ENCODE measurements at places on chromosomes 11 and 22. TPM values are rescaled to one million over a fixed set of nuclear protein-coding genes. Genes with fewer than 3 reads are reported as not detected.

- DNase-seq = no peak
These were observed 709 bp upstream of the ST3GAL4 start for GRCh38 chr11:126354631-126355323.

- no peak for DNase-seq
These were observed 3.6 kb upstream of the KRTAP5-4 start for GRCh38 chr11:1625541-1625940.

GRCh38 chr11:23991165-23991539, 505.7 kb upstream of the LUZP2 start:
- DNase-seq = peak; percentile 90

GRCh38 chr22:17213976-17214375, 5.3 kb downstream of the ADA2 start:
- peak; percentile 3 for DNase-seq

- DNase-seq = peak; percentile 24
These were observed 2.0 kb upstream of the CDK2AP2 start for GRCh38 chr11:67510023-67510345.

DNA sequence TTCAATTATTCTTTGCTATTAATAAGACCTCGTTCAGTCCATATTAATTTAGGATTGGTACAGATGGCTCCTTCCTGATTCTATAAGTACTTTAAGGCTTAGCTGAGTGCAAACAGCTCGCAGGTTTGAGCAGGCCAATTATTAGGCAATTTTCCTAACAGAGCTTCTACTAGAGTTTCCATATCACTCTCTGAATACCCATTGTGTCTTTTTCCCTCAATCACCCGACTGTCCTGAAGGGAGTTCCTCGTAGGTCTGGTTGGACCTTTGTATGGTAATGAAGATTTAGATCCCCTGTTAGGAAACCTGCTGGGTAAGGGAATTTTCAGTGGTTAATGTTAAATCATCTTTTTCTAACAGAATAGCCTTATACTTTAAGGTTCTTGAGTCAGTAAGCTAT, 61.1 kb downstream of the ARHGAP42 start:
- no peak for DNase-seq

- no peak for DNase-seq
These were observed 16.0 kb upstream of the FEZ1 start for GRCh38 chr11:125512106-125512505.

DNA sequence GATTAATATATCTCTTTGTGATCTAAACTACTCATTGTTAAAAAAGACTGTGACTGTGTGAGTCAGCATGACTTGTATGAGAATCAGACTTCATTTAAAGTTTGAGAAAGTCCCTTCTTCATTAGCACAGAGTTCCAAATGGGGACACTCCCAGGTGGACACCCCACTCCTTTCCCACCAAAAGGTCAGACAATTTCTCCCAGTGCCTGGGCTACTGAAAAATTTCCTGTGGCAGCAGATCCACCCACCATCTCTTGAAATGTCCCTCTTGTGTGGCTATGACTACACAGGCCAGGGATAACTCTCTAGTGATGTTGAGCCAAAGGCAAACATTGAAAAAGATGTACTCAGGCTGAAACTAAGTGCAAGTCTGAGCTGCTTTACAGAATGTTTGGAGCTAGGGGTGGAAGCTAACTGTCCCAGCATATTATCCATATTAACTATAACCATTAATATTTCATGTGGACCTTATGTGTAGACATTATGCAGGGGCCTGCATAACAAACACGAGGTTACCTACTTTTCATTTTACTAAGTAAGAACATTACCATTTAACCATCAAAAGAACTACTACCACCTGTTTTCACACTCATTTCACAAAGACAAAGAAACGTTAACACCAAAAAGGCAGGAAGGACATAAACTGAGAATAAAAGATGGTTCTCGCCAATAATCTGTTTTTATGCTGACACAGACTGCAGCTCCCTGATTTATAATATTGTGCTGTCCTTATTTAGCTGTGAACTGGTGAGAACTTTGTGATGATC, 44.8 kb downstream of the MMP20 start:
- peak; percentile 35 for DNase-seq

DNA sequence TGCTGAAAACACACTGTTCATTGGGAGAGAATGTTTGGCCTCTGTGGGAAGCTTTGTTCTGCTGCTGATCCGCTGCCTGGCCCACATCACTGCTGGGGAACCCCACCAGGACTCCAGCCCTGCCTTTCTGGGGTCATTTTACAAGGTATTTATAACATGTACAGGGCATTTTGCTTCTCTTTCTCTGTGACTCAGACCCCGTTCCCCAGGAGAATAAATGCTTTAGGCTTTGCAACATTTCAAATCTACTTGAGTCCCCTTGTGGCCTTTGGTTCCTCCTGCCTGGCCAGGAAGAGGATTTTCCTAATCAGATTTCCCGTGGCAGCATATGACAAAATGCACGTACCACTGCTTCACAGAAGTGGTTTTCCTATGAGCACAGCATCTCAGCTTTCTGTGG, 43.0 kb downstream of the BTG4 start:
- peak; percentile 45 for DNase-seq

- DNase-seq = peak; percentile 57
These were observed 1.4 kb downstream of the PATZ1 start for GRCh38 chr22:31344578-31345330.

DNA sequence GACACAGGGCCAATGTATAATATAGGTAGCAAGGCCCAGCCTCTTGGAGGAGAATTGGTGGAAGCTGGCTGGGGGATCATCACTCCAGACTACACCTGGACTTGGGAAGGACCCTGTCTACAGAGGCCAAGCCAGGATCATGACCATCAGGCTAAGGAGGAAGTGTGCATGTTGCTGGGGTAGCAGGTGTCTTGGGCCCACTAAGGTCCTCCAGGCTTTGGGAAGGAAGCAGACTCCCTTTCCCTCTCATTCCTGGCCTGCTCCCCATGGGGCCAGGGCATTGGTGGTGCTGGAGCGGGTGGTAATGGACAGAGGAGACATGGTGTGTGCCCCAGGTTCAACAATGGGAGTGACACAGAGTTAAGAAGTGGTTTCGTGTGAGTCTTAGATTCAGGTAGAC, 16.0 kb upstream of the TUB start:
- DNase-seq = no peak

DNA sequence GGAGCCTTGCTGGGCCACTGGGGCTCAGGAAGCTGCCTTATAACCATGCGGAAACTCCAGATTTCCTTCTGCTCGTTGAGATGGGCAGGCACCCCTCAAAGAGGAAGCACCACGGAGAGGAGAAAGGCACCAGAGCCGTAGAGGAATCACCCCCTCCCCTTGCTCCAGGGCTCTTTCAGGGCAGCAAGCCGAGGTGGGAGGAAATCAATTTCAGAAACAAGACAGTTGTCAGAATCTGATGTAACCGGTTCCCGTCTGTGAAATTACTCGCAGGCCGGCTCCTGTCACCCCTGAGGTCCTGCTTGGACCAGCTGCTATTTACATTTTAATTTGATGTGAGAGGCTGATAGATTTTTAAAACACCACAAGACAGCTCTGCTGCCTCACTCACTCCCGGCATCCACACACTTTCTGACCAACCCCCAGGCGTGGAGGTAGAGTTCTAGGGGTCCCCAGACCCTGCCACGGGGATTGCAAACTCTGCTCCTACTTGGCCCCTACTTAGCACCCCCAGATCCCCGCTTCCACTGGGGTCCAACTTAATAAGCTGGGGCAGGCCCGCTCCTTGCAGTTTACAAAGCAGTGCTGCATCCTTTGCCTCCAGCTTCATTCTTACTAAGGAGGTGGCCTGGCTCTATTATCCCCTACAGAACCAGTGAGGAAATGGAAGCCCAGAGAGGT, 162.5 kb downstream of the CEP164 start:
- no peak for DNase-seq

- DNase-seq = no peak
These were observed 549.4 kb upstream of the API5 start for GRCh38 chr11:42762348-42762747.

Gene KCNQ1
- not detected for total RNA-seq

- DNase-seq = no peak
These were observed 46.7 kb downstream of the PACS1 start for GRCh38 chr11:66116576-66117361.

Gene MMP1
- total RNA-seq = 245 TPM

DNA sequence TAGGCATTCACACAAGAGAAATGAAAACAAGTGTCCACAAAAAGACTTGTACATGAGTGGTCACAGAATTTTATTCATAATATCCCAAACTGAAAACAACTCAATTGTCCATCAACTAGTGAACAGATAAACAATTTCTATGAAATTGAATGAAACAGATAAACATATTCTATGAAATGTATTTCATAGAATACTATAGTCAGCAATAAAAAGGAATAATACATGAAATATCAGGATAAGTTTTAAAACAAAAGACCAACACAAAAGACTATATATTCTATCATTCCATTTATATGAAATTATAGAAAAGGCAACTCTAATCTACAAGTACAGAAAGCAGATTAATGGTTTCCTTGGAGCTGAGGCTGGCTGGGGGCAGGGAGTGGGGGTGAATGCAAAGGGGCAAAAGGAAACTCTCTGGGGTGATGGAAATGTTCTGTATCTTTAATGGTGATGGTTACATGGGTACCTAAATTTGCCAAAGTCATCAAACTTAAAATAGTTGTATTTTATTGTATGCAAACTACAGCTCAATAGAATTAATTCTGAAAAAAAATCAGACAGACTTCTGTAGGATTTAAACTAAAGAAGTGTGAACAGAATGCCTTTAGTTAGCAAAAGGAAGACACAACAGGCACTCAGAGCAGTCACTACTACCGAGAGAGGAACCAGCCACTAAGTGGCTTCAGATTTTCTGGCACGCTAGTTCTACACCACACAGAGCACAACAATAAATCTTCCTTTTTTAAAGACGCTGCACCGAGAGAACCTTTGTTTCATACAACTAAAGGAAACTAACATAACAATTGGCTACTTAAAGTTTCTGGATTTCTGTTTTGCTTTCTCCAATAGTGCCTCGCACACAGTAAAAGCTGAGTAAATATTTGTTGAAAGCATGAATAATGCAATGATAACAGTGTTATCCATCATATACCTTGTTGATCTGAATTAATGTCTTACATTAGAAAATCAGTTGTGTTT, 15.4 kb downstream of the CCDC34 start:
- no peak for DNase-seq

DNA sequence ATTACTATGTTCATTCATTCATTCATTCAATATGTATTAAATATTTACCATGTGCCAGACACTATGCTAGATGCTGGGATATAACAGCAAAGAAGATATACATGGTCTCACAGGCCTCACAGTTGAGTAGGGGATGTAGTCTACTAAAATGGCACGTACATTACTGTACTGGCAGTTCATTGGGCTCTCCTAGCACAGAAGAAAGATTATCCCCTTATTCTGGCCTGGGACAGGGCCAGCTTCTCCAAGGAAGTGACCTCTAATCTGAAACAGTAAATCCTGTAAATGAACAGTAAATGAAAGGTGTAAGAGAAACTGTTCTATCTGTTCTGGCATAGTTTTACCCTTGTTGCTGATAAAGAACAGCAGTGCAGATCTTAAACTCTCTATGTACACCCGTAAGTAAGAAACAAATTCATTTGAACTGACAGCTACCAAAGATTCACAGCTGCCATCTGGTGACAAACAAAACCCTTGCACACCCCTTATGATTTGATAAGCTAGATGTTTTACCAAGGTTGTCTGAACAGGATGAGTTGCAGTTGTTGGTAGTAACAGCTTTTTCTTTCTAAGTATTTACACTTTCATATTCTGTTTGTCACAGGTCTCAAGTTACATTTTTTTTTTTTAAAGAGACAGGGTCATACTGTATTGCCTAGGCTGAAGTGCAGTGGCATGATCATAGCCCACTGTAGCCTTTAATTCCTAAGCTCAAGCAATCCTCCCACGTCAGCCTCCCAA, 263.1 kb downstream of the TMEM135 start:
- peak; percentile 4 for DNase-seq

- DNase-seq = no peak
These were observed 25.8 kb upstream of the LMO1 start for GRCh38 chr11:8289492-8289918.
